Karpas-422 (cell line): ENCODE measurements at places on chromosomes 11 and 22. TPM values are rescaled to one million over a fixed set of nuclear protein-coding genes. Genes with fewer than 3 reads are reported as not detected.
A peak's percentile ranks its signal among the peaks of the same experiment; 100 is the strongest.

DNA sequence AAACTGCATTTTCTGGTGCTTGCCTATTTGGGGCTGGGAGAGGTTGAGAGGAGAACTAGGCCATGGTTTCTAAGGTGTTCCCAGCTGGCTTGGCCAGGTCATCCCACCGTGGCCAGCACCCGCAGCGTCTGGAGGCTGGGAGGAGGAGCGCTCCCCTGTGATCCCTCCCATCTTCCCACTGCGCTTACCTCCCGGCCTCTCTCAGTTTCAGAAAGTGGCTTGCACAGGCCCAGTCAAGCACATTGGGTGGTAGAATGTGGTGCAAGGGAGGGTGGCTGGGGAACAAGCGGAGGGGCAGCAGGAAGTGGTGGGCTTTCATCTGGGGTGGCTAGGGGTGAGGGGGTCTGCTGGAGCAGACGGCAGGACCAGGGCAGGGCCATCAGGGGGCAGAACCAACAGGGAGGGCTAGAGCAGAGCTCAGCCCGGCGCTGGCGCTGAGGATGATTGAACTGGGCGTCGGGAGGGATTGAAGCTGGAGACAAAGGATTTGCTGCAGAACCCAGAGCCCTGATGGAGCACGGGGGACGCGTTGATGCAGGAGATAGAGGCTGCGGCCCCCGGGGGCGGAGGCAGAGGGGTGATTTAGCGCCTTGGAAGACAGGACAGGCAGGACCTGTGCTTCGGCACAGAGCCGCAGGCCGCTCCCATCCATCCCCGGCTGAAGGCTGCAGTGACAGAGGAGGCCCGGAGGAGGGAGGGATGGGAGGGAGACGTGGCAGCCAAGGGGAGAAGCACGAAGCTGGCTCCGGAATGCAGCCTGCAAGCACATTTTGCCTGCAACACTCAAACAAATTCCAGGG, 76.0 kb downstream of the TRIM29 start:
- DNase-seq = no peak

DNA sequence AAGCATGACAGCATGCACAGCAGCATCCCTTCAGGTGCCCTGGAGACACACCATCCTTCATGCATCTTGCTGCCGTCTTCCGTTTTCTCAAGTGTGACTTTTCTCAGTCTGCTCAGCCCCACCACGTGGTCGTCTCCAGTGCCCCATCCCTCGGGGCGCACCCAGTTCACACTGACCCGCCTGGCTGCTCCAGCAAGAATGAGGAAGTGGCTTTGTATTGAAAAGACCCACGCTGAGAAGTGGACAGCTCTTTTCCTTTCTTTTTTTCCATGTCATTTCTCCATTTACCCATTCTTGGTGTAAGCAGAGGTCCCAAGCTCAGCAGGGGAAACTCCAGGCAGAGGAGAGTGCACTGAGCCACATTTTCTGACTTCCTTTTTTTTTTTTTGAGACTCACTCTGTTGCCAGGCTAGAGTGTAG, 14.5 kb downstream of the SERPINH1 start:
- DNase-seq = peak; percentile 84

DNA sequence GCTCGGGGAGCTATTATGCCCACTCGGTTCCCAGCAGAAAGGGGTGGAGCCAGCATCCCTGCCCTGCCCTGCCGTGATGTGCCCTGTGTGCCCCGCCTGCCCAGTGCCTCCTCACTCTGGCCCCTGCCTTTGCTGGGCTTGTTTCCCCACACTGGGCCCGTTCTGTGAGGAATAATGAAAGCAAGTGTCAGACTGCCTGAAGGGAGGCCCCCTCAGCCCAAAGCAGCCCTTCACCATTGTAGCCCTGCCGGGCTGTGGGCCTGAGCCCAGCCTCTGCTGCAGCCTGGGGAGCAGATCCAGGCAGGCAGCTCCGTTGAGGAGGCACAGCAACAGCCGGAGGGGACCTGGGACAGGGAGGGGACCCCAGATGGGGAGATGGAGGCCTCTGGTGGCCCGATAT, 20.2 kb upstream of the NEFH start:
- no peak for DNase-seq

- DNase-seq = no peak
Measured at GRCh38 chr22:49779211-49779610, 48.5 kb downstream of the BRD1 start.

GRCh38 chr11:72333661-72334060, 89.7 kb upstream of the PHOX2A start:
- DNase-seq = no peak

DNA sequence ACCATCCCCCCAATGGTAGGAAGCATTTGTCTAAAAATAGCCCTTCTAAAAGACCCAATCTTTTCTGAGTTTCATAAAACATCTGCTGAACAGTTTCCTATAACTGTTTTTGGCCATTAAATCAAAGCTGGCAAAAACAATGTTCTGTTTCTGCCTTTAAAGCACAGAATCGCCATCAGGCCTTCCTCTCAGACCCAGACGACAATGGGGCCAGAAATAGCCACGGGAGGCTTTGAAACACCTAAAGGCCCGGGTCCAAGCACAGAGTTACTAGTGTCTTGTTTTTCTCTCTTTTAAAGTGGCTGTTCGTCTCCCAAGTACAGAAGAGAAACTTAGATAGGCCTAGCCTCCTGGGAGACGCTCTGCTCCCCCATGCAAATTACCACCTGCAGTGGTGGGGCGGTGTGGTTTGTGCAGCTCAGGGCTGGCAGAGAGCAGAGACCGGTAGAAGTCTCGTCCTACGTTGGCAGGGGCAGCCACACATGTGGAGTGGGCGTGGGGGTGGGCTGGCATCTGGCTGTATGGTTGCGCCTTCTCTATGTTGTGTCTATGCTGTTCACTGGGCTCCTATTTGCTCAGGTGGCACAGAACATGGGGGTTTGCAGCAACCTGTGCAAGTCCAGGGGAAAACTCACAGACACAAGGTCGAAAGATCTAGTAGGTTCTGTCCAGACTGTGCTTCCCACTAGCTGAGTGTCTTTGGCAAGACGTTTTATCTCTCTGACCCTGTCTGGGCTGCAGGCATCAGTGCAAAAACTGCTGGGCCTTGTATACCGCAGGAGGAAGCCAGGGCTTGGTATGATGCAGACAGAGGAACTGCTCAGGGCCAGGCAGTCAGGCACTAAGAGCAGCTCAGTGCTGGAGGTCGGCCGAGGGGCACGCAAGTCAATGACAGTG, 23.6 kb upstream of the ETS1 start:
- DNase-seq = peak; percentile 95

GRCh38 chr11:108875134-108875533, 210.3 kb downstream of the DDX10 start:
- DNase-seq = no peak

- no peak for DNase-seq
Measured at GRCh38 chr11:42521994-42522393, 789.8 kb upstream of the API5 start.

GRCh38 chr11:67062526-67063373, 6.1 kb downstream of the RHOD start:
- DNase-seq = no peak

DNA sequence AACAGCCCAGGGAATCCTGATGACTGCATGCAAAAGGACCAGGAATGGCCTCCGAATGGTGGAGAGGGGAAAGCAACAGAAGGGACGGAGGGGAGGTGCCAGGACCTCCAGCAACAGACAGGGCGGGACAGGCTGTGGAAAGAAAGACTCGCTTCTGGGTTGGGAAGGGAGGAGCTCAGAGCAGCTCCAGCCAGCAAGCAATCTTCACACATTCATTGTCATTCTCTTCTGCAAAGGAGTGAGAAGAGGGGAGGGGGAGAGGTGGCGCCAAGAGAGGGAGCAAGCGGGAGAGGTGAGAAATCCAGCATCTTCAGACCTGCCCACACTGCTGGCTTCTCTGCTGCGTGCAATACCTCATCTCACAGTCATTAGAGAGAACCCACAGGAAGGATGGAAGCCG, 509.0 kb downstream of the BUD13 start:
- DNase-seq = no peak

DNA sequence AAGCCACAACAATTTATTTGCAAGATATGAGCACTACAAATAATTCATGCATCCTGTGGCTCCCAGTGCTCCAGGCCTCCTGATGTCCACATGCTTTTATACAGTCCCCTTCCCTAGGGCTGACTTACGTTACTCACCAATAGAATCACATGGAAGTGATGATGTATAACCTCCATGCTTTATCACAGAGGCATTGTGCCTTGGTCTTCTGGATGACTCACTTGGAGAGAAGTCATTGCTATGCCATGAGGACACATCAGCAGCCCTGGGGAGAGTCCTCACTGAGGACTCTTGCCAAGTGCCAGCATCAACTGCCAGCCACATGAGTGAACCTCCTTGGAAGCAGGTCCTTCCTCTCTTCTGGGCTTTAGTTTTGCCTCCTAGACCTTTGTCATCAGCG, 22.0 kb upstream of the IGSF9B start:
- no peak for DNase-seq

Gene NF2
- 19.0 and 24.2 TPM in 2 replicates for total RNA-seq

Gene OR4D5
- total RNA-seq = not detected in 2 replicates

Gene NXPE2
- not detected in 2 replicates for total RNA-seq

Gene SOX6
- total RNA-seq = not detected in 2 replicates

Gene TMEM179B
- total RNA-seq = 58.0 and 80.4 TPM in 2 replicates

Gene SLC16A8
- not detected in 2 replicates for total RNA-seq
